ENCODE measurements at places on chromosomes 5 and 9.

DNA sequence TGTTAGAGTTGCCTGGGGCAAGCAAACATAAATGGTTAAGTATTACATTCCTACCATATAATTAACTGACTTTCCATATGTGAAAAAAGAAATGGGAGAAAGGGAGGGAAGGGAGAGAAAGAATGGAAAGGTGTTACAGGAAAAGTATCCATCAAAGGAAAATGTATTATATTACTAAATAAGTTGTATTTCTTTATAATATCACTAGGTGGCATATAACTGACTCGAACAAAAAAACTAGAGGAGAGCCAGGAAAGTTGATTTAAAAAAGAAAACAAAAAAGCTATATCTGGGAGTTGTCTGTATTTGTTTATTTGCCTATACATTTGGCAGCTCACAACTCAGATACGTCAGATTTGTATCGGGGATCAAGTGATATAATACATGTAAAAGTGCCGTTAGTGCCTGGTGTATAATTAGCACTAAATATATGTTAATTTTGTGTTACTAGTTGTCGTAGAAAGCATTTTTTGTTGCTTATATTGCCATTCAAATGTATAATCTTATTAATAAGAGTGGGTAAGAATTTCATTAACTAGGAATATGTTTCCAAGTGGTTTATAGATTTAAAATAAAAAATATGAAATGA, 59.6 kb upstream of the ADAMTS19 start:
- no peak for DNase-seq

- DNase-seq = peak; percentile 71
Observed at GRCh38 chr9:5450359-5451091, at the start of gene CD274. TSS of gene CD274 (plus strand) at chr9:5450542. CDS start at chr9:5456114, 5,572 bp downstream.

DNA sequence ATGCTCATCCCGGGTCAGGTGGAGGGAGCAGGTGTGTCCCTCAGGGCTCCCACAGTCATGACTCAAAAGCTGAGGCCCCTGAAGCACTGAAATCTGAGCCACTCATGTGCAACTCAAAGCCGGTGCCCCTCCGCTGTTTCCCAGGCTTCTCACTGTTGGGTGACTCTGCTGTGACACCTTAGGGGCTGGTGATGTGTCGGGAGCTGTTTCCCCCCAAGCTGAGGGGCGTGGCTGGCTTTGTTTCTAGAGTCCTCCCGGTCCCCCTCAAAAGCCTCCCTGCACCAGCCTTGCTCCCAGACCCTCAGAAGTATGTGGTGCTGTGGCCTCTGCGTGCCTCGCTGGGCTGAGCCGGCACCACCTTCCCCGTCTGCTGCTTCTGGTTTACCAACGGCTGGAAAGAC, 39.7 kb downstream of the PLPP7 start:
- DNase-seq = no peak

DNA sequence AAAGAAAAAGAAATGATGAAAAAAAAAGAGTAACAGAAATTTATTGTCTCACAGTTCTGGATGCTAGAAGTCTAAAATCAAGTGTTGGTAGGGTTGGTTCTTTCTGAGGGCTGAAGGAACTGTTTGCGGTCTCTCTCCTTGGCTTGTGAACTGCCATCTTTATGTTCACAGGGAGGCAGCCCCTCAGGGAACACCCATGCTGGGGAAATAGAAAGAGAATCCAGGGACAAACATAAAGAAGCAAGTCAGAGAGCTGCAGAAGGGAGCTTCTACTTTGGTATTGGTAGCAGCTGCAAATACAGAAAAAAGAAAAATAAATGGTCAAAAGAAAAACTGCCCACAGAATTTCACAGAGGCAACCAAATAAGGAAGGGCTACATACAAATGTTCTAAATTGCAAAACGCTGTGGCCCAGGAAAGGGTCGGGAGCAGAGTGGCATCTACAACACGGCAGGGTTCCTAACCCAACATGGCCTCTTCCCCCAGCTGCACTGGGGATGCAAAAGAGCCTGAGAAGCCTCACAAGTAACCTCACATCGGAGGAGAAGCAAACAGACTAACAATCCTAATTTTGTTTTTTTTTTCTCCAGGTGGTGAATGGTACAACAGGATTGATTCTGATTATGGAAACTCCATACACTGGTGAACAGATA, 37.4 kb downstream of the ELOVL7 start:
- DNase-seq = no peak

- no peak for DNase-seq
Observed at GRCh38 chr5:153523211-153523610, 32.7 kb downstream of the GRIA1 start.

GRCh38 chr9:120758544-120758943, 34.7 kb downstream of the FBXW2 start:
- no peak for DNase-seq

DNA sequence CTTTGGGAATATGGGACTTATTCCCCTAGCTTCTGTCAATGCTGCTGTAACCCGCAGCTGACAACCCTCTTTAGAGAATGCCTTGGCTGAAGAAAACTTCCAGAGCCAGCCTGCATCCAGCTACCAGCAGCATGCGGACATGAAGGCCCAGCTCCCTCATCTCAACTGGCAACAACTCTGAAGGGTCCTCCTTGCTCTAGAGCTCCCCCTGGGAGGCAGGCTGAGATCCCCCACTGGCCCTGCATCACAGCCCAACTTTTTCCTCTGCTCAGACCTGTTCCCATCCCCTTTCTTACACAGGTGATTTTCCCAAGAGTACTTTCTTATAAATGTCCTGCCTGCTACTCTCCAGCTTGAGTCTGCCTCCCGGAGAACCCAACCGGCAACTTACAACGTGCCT, 18.7 kb upstream of the WNT8A start:
- DNase-seq = no peak

GRCh38 chr5:108028412-108028811, 353.5 kb downstream of the FBXL17 start:
- DNase-seq = no peak

DNA sequence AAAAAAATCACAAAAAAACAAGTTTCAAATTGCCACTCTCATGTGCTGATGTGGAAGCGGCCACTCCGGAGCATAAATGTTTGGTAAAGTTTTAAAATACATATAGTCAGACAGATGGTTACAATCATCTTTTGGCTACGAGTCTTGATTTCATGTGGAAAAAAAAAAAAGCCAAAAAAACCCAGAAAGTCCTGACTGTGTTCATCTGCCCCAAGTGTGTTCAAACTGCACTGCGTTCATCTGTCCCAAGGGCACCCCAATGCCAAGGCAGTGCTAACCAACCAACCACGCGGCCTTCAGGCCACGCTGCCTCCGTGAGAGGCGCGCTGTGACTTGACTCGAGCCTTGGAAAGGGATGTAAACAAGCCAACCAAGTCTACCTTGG, 127.1 kb downstream of the MYO10 start:
- no peak for DNase-seq

DNA sequence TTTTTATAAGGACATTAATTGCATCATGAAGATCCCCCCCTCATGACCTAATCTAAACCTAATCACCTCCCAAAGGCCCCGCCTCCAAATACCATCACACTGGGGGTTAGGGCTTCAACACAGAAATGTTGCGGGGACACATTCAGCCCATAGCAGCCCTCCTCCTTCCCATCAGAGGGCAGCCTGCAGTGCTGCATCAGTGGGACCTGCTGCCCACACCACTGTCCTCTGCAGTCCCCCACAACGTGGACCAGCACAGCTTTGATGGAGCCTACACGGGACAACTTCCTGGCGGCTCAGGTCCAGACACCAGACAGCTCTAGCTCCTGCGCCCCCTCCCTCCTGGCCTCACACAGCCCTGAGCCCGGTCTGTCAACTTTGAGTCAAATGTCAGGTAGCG, 70.3 kb downstream of the APTX start:
- DNase-seq = no peak

DNA sequence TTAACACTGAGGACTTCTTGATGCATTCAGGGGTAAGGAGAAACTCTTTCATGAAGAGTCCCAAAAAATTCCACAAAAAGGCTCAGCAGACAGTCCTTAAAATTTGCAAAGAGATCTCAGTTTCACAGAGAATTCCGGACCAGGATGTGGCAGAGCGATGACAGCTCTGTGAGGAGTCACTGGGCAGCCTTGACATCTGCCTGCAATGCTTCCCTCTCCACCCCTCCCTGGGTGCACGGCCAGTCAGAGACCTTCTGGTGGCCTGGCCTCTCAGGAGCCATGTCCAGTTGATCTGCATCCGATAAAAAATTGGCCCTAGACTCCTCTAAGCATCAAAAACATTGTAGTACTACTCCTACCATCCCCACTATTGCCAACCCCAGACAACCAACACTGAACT, 76.8 kb downstream of the MACROH2A1 start:
- no peak for DNase-seq

DNA sequence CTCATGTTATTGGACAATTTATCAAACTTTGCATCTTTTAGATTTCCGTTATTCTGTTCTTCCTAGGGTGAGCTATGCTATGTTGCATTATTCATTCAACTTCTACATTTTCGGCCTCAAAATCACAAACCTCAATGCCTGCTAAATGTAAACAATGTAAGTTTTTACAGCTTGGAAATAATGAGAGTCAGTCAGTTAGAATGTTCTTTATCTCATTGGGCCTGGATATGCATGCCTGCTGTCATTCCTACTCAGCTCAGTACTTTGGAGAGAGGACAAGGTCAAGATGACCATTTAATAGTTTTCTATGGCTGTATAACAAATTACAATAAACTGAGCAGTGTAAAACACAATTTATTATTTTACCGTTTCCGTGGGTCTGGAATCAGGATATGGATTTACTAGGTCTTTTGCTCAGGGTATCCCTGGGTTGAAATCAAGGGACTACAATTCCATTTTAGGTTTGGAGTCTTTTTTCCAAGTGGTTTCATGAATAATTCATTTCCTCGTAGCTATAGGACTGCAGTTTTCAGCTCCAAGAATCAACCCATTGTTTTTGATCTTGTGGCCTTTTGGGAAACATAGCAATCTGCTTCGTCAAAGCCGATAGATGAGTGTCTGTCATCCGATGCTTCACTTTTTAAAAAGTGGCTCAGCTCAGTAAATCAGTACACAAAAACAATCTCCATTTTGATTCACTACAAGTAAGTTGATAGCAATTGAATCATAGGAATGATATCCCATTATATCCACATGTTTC, 1143.2 kb upstream of the CDH6 start:
- no peak for DNase-seq

DNA sequence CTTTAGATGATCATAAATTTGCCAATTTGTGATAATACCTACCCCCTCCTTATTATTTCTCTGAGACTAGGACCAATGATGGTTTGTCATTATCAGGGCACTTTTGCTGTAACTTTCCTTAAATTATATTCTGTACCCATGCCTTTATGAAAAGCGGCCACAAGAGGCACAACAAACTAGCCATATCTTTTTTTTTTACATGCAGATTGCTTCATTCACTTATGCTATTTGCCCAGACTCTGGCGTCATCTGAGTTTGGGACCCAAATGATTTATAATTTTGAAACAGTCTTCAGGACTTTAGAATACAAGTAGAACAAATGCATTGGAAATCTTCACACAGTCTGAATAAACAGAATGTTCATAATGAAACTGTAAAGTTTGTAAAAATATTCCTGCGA, 408.1 kb downstream of the MAT2B start:
- DNase-seq = no peak

- no peak for DNase-seq
Observed at GRCh38 chr5:132655821-132656773, 1.9 kb upstream of the IL13 start.

- DNase-seq = no peak
Observed at GRCh38 chr5:80437326-80437725, 29.5 kb downstream of the ZFYVE16 start.

DNA sequence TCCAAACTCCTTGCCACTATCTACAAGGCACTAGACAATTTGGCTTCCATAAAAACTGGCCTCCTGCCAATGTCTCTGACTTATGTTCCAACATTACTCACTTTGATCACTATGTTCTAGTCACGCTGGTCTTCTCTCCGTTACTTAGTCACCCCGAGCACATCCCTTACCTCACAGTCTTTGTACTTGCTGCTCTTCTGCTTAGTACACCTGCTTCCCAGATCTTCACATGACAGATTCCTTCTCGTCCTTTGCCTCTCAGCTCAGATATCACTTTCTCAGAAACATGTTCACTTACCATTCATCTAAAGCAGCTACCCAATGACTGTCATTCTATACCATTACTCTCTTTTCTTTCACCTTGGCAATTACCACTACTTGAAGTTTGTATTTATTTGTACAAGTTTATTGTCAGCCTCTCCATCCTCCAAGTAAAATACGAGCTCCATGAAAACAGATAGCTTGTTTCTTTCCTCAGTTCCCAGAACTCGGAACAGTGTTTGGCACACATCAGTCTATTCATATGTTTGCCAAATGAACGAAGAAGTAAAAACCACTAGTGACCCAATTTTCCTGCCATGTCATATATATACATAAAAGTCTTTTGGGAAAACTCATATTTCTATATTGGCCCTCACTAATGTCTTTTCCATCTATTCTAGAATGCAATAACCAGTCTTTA, 5.9 kb upstream of the SLC22A5 start:
- no peak for DNase-seq

GRCh38 chr9:36137392-36138004, 965 bp downstream of the GLIPR2 start:
- DNase-seq = no peak

GRCh38 chr9:13529321-13530104, 250.0 kb upstream of the MPDZ start:
- DNase-seq = no peak

DNA sequence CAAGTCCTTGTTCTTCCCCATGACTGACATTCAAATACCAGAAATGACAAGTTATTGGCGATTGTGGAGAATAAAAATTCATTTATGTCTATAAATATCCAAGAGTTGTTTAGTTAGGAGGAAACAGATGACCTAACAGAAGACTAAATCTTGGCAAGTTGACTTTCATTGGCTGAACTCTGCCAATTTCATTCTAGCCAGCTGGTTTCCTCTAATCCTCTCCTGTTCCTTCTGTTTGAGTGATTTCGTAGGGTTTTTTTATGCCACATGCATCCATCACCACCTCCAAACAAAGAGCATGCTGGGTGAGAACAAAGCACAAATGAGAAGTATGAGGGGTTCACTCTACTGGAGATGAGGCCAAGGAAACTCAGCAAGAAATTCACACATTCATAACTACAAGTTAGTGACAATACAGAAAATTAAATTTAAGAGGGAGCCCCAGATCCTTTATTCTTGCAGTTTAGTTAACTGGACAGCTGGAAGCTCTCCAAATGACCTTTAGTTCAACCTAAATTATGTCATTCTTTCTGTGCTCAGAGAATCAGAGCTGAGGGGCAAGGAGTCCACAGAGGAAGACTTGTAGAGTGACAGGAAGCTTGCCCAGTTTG, 932.0 kb downstream of the TLE4 start:
- no peak for DNase-seq

GRCh38 chr5:62312036-62312435, 6.0 kb downstream of the KIF2A start:
- DNase-seq = no peak

- no peak for DNase-seq
Observed at GRCh38 chr5:1479581-1480188, 34.4 kb upstream of the SLC6A3 start.
